Esophagus mucosa (tissue), 1 donor: ENCODE measurements at places on chromosomes 11 and 22.

DNA sequence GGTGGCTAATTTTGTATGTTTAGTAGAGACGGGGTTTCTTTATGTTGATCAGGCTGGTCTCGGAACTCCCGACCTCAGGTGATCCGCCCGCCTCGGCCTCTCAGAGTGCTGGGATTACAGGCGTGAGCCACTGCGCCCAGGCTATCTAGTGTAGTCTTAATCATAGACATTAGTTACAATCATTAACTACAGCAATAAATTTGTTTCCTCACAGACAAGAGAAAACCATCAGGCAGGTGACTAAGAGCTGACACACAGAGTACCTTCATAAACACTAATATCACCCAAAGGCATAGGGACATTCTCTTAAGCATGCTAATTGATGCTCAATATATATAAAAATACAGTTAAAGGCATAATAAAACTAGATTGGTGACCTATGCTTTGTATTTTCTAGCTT is 19.4 kb downstream of the SDHD start:
- ATAC-seq = peak; percentile 70

GRCh38 chr11:44326615-44327475 is 16.9 kb upstream of the ALX4 start:
- ATAC-seq = no peak

- no peak for ATAC-seq
Measured at GRCh38 chr11:35491231-35491871, 34.1 kb downstream of the PAMR1 start.

GRCh38 chr11:62030071-62030684 is 62.7 kb upstream of the FTH1 start:
- no peak for ATAC-seq

- ATAC-seq = peak; percentile 30
Measured at GRCh38 chr22:23565305-23565914, 14.7 kb downstream of the IGLL1 start.
